ENCODE measurements at places on chromosomes 16 and 17.

DNA sequence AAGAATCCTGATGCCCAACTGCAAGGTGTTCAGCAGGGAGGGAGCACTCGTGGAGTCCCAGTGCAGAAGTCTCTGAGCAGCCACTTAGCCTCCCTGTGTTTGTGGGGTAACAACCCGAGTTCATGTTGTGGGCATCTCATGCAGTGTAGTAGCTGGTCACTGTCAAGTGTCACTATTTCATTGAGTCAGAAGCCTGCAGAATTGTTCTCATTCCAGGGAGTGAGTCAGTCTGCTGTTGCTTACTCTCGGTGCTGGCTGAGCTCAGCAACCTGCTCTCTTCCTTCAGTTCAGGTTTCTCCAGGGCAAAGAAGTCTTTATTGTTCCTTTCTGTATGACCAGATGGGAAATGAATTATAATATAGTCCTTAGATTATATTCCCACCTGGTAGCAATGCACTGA, 24.1 kb downstream of the HMOX2 start:
- DNase-seq = no peak

DNA sequence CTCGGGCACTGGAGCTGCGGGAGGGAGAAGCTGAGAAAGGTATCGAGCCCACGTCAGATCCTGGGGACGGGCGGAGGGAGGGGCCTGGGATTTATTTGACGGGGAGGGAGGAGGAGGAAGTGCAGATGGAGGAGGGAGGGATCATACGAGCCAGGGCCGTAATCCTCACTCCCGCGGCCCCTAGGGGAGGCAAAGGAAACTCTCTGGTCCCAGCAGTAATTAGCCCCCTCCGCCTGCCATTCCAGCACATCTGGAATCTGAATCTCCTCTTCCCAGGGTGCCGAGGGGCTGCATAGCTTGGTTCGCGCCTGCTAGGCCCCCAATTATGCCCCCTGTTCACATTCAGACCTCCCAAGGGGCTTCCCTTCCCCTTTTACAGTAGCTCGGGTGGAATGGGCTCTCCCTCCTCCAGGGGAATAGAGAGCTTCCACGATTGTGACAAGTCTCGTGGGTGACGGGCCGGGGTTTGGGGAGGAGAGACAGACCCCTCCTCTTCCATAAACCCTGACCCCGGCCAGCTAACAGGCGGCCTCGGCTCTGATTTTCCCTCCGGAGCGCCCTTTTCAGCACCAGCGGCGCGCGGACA, at the start of gene SEZ6L2:
TSS of gene SEZ6L2 (minus strand) at position 35 of the 586 bp plus-strand sequence. CDS start 531 bp downstream, outside the sequence.
- DNase-seq = no peak

GRCh38 chr17:49069585-49070273, 62.8 kb upstream of the B4GALNT2 start:
- DNase-seq = no peak

- no peak for DNase-seq
Observed at GRCh38 chr17:74815550-74816370, 39.6 kb upstream of the NAT9 start.

GRCh38 chr16:66984892-66985311, 3.5 kb upstream of the CES4A start:
- DNase-seq = no peak

DNA sequence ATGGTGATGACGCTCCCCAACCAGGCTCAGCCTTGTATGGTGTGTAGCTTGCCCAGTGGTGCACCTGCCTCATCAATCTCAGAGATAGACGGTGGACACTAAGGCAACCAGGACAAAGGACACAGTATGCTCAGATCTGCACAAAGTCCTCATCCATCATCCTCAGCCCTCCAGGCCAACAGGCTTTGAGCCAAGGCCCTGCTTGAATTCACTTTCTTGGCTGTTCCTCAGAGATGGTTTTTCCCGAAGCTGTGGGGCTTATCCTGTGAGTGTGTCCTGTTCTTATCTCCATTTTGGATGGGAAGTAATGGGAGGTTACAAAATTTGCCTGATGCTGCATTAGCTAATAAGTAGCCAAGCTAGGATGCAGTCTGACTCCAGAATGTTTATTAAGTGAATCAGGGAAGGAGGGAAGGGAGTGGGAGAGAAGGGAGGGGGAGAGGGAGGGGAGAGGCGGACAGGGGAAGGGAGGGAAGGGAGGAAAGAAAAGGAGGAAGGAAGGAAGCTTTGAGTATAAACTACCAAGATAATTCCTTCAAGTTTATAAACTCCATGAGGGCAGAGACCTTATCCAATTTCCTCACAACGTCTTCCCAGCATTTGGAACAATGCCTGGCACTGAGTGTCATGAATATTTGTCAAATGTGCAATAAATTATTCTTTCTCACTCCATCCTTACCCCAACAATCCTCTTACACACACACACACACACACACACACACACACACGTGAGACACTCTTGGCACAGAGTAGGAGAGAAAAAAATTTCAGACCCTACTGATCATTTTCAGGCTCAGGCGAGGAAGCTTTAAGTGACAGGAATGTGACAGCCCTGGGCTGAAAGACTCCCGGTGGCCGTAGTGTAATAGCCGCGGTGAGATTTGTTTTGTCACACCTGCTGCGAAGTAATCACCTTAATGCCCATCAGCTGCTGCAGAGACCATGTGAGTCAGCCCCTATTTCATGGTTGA, 84.3 kb downstream of the BMERB1 start:
- no peak for DNase-seq

DNA sequence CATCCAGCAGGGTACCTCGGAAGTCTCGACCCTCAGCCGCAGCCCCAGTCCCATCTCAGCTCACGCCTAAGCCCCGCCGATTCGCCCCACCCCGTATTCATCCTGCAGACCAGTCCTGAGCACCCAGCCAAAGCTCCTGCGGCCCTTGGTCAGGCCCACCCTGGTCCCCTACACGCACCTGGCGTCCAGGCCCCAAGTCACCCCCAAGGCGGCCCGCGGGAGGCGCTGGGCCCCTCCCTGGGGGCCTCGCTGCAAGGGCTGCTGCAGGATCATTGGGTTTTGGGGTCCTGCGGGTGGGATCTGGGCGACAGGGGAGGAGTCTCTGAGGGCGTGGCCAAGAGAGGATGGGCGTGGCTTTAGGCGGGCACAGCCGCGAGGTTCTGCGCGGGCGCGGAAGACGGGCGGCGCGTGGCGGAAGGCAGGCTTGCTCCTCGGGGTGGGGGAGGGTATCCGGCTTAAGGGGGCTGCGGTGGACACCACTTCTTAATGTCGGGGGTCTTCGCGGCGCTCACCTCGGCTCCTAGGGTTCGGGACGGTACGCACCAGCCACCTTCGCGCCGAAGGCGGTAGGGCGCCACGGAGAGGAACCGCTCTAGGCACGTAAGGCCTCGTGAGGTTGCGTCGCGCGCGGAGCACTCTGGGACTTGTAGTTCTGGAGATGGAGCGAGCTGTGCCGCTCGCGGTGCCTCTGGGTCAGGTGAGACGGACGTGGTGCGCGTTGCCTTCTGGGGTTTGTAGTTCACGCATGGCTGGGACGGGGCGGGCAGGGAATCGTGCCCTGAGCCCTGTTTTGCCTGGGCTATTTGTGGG, at the start of the genes HCFC1R1 and THOC6:
TSS of gene HCFC1R1 (minus strand) at position 274 of the 810 bp plus-strand sequence. CDS start at position 273, 1 bp downstream.
TSS of gene THOC6 (plus strand) at position 367 of the 810 bp plus-strand sequence. CDS start at position 659, 292 bp downstream.
- DNase-seq = peak; percentile 99

GRCh38 chr16:11025120-11025531, 80.8 kb downstream of the CLEC16A start:
- DNase-seq = no peak

DNA sequence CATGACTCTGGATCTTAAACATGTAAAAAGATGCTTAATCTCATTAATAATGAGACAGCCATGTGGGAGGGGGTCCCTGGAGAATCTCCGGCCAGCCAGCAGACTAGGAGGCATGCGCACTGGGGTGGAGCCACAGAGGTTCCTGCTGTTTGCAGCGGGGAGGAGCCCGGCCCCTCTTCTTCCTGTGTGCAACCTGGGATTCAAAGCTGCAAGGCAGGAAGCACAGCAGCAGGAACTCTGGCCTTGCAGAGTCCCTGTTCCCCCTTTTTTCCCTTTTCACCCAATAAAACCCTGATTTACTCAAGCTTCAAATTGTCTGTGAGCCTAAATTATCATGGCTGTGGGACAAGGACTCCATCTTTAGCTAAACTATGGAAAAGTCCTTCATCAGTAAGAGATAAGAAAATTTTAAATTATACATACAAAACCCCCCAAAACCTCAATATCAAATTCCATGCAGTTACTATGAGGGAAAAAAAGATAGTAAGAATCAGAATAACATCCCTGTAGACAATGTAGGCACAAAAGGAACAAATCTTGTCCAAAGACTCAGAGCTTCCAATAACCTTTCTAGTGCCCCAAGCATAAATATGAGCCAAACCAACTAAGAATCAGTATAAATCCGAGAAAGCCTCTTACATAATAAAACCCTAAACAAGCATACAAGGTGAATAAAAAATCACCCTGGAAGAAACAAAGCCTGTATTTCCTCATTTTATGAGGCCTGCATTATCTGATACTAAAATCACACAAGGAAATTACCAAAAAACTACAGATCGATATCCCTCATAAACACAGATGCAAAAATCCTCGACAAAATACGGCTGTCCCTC, 12.1 kb downstream of the CFDP1 start:
- no peak for DNase-seq

GRCh38 chr17:51721730-51722129, 436.8 kb downstream of the CA10 start:
- DNase-seq = no peak

DNA sequence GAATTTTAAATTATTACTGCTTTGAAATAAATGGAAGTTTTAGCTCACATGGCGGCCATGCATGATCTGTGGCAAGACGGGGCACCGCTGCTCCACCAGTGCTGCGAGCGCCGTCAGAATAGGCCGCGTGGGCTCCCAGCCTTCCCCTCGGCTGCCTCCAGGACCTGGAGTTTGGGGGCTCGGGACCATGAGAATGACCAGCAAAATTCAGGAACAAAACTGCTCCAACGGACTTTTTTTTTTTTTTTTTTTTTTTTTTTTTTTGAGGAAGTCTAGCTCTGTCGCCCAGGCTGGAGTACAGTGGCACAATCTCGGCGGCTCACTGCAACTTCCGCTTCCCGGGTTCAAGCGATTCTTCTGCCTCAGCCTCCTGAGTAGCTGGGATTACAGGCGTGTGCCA, 38.3 kb upstream of the AKAP1 start:
- DNase-seq = no peak

GRCh38 chr16:69890892-69891282, 60.2 kb upstream of the CLEC18A start:
- no peak for DNase-seq

- DNase-seq = no peak
Observed at GRCh38 chr17:67063141-67063540, 18.8 kb downstream of the CACNG1 start.

DNA sequence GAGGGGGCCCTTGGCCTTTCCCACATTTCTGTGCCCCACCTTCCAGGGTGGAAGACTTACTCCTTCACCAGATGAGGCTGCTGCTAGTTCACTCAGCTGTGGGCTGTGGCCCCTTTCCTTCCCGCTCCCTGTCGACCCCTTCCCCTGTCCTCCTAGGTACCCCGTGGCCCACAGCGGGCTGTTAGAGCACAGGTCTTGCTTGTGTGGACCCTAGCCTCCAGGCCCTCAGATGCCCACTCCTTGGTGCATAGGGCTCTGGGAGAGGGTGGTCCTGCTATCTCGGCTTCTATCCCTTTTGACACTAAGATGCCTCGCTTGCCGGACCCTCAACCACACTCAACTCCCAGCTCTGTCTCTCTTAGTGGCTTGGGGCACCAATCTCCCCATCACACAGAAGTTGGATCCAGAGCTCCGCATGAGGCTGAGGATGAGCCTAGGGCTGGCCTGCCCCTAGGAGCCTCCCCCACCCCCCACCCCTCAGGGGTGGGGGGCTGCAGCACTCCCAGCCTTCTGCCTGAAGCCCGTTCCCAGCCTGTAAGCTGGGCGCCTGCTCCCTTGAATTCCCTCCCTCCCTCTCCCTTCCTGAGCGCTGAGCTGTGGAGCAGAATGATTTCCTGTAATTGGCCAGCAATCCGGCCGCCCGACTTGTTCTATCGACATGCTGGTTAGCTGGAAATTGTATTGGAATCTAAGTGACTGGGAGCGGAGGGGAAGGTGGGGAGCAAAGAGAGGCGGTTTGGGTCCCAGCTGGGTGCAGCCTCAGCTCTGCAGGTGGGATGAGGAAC, 30.9 kb downstream of the DCAKD start:
- no peak for DNase-seq

- DNase-seq = no peak
Observed at GRCh38 chr16:83722456-83723183, 85.2 kb upstream of the HSBP1 start.

GRCh38 chr17:74239172-74239571, 25.8 kb downstream of the TTYH2 start:
- no peak for DNase-seq

DNA sequence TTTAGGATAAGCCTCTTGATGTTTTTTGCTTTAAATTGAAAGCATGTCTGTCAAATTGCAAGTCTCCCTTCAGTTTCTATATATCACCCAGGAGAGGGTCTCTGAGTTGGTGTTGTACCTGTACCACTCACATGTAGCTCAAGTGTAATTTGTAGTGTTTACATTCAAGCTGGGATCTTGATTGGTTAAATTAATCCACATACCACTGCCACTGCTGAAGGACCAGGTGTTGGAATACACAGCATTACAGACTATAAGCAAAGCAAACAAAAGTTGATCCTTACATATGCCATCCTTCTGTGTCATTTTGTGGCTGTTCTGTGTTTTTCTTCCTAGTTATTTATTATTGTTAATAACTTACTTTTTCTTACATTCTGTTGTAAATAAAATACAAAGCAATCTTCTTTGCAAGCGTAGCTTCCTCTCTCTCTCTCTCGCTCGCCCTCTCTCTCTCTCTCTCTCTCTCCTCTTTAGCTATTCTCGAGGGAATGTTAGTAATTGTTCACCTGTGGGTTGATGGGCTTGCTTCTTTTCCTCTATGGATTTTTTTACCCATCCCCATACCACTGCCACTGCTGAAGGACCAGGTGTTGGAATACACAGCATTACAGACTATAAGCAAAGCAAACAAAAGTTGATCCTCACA, 20.8 kb upstream of the NOL11 start:
- no peak for DNase-seq

GRCh38 chr17:71115669-71115972, 946.3 kb downstream of the KCNJ2 start:
- no peak for DNase-seq

DNA sequence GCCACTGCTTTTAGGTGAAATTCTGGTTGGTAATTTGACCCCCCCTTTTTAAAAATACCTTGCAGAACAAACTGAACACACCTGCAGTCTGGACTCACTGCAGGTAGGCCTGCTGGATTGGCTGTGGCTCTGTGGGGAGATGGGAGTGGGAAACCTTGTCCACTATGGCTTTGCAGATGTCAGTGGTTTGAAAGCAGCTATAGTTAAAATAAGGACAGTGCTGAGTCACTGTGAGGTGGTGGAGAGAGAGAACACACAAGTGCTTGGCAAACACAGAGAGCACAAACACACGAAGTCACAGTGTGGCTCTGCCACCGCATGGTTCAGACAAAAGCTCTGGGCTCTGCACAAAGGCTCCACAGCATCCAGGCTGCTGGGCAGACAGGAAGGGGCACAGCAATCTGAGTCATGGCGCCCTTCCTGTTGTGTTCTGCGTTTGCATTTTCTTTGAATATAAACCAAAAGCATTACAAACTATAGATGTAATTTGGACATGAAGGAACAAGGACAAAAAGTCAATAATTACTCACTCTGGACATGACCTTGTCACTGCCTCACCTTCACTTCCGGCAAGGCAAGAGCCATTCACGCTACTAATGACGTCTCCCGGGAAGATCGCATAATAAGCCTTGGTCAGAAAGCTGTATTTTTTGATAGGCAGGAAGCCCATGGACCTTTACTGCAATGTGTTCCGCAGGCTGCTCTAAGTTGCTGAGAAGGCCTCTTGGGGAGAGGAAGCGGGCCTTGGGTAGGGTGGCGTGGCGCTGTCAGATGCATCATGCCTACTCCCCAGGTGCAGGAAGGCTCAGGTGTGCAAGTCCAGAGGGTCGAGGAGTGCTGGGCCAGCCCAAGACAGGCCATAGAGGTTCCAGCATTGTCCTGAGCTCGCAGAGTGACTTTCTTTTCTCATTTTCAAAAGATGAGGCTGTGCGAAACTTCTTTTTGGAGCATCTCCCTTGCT, 60.1 kb upstream of the MED9 start:
- DNase-seq = no peak
